ENCODE measurements at places on chromosomes 1 and 21. TPM values are rescaled to one million over a fixed set of nuclear protein-coding genes. Genes with fewer than 3 reads are reported as not detected.
A peak's percentile ranks its signal among the peaks of the same experiment; 100 is the strongest.

Gene NR1I3
- total RNA-seq, result not detected

Gene TMEM52
- total RNA-seq, result 3.4 TPM

DNA sequence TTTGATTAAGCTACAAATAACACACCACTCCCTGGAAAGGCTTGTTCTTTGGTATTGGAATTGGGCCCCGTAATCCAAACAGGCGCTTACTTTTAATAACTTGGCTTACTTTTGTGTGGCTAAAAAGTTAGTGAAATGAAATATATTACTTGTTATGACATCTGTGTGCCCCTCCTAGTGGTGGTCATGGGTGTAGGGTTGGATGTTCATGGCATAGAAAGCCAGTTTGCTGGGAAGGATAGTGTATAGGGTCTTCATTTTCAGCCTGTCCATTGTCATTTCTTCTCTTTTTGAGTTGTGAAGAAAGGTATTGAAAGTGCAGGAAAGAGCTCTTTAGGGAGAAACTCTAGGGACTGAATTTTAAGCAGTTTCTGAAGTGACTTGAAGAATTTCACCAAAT is 5.9 kb downstream of the CDC14A start:
- no peak for DNase-seq

- DNase-seq, result no peak
Observed at GRCh38 chr1:39427912-39428311, 63.5 kb upstream of the BMP8A start.

- no peak for DNase-seq
Observed at GRCh38 chr1:78153092-78153736, 107.4 kb downstream of the GIPC2 start.

DNA sequence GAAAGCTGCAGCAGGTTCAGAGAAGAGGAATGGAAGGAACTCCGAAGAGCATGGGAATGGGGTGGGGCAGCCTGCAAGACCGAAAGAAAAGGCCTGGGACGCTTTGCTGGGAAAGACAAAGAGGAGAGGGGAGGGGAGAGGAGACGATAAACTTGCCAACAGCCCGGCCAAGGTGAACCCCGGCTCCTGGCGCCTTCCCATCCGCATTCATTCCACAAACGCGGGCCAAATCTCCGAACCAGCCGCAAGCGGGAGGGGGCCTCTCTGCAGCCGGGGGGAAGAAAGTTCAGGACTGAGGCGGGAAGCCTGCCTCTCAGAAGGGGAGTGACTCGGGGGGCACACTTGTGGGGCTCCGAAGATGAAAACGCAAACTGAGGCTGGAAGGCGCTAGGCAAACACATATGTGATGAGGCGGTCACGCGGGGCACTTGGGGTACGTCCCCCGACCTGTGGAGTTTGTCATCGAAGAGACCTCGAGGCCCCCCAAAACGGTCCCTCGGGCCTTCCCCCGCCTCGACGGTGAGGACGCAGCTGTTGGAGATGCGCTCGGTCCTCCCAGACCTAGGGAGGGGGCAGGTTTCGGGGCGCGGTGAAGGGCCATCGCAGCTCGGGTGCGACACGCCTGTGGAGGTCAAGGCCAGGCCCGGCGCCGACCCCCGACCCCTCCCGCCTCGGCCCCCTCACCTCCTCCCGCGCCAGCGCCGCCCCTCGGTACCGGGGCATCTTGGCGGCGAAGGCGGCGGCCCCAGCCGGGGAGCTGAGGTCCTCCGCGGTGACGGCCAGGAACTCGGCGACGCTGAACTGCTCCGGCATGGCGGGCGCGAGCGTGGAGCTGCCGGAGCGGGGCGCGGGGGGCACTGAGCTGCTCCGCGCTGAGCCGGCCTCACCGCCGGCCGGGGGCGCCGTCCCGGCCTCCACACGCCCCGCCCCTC is at the start of gene ASAP3:
TSS of gene ASAP3 (minus strand) at position 859 of the 932 bp plus-strand sequence. CDS start at position 813, 46 bp downstream.
- DNase-seq, result peak; percentile 88

Data from lower leg skin (tissue), 4 donors.